NCI-H748 treated with DMSO at 0.1 percent for 48 hours (cell line): ENCODE measurements at places on chromosomes 3 and 15.

DNA sequence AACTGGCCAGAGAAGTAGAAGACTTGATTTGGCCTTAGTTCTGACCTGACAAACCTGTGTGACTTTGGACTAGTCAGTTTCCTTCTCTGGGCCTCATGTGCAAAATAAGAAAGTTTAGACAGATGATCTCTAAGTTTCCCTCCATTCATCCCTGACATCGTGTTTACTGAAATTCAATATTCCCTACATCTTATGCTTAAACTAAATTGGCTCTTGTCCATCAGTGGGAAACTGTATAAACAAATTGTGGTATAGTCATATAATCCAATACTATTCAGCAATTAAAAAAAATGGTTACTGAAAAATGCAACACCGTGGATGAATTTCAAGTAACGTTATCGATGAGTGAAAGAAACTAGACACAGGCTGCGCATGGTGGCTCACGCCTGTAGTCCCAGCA, 64.4 kb upstream of the HRH1 start:
- DNase-seq: no peak

DNA sequence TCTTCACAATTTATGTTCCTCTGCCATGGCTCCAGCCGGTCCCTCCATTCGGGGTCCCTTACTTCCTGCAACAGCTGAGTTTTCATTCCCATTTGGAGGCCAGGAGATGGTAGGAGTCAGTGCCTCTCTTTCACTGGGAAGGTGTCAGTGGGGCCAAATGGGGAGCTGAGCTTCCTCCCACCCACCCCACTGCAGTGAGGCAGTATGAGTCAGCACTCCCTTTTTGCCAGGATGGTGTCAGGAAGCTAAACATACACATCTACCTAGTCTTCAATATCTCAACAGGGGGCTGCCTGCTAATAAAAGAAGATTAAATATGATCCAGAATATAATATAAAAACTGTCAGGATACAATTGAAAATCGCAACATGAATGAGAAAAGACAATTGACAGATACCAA, 12.7 kb upstream of the ACTC1 start:
- DNase-seq: no peak

DNA sequence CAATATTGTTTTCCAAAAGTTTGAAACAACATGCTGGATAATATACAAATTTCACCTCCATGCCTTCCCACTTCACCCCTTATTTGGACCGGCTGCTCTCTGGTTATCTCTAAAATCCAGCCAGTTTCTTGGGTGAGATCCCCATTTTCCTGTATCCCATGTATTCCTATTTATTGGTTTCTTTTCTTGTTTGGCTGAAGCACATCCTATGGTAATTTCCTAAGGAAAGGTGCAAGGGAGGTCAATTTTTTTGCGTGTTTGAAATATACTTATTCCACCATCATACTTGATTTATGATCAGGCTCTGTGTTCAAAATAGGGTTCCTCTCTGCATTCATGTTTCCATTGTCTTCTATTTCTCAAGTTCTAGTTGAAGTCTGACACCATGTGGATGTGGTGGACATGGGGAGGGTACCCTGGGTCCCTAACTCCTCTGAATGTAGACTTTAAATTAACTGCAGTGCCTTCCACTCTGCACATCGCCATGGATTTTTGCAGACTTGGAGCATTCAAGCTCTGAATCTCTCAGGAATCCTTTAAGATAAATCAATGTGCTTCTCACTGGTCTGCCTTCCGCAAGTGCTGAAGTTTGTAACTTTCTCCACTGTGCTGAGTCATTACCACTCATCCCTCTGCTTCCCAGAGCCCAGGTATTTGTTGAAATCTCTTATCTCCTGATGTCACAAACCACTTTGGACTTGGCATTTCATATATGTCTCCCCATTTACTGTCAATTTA, 52.1 kb upstream of the TLE3 start:
- DNase-seq: no peak

DNA sequence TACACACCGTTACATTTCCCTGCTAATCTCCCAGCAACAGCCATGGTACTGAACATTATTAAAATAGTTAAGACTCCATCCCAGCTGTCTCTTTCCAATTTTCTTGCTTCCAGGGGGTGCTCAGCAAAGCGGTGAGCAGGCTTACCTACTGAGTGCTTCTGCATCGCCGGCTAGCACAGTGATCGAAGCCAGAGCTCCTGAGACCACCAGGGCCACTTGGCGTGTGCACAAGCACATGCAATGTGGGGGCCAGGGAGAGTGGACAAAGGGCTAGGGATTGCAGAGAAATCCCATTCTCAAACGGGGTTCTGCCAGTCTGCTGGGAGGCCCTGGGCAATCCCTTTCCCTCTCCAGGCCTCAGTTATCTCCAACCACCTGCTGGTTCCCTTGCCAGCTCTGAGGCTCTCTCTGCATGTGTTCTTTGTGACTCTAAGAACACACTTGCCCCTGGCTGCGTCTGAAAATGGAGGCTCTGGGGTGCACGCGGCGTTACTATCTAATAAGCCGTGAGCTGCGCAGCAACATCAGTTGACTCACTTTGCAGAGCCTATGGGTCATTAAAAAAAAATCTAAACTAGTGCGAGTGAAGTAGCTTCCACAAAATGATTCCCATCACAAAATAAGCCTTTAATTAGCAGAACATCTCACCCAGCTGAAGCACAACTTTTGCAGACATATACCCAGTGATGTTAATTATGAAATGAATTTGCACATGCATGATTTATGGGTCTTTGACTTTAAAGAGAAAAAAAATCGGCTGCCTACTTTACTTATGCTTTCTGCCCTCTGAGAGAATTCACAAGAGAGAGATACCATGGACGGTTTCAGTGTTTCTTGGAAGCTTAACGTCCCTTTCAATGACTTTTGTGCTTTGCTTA, 271.5 kb downstream of the TLE3 start:
- DNase-seq: no peak

GRCh38 chr3:125594581-125595011, 701 bp downstream of the OSBPL11 start:
- no peak for DNase-seq

GRCh38 chr15:71374607-71375352, 259.5 kb downstream of the THSD4 start:
- no peak for DNase-seq

GRCh38 chr15:69666921-69667811, 214.5 kb downstream of the RPLP1 start:
- no peak for DNase-seq
